Activated CD8-positive, alpha-beta T cell treated with anti-CD3 and anti-CD28 coated beads for 36 hours (primary cell): ENCODE measurements at places on chromosomes 5 and 9. TPM values are rescaled to one million over a fixed set of nuclear protein-coding genes. Genes with fewer than 3 reads are reported as not detected.

The NTRK2 gene
- total RNA-seq = 0.07 TPM

GRCh38 chr9:93486268-93486667 is 32.9 kb upstream of the FAM120AOS start:
- no peak overlapping the region for H3K27ac ChIP-seq
- H3K27me3 ChIP-seq = no peaks in the 10 kb centered on the region
- DNase-seq = no peak

DNA sequence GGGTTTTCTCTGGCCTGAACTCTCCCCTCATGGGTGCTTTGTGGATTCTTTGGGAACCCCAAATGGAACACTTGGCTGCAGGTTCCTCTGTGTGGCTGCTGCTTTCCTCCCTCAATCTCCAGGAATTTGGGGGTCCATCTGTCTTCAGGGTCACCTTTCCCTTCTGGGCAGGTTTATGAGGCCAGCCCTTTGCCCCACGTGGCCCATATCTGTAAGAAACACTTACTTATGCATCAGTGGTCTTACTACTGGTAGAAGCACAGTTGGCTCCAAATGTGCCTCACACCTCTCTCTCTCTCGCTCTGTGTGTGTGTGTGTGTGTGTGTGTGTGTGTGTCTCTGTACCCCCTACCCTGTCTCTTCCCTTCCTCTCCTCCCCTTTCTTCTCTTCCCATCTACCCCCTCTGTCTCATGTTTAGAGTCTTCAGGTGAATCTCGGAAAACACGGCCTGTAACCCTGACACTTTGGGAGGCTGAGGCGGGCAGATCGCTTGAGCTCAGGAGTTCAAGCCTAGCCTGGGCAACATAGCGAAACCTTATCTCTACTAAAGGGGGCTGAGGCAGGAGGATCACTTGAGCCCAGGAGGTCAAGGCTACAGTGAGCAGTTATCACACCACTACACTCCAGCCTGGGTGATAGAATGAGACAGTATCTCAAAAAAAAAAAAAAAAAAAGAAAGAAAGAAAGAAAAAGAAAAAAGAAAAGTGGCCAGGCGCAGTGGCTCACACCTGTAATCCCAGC is 26.8 kb downstream of the C5orf15 start:
- no peak for DNase-seq
- no peak overlapping the region for H3K27ac ChIP-seq
- no peaks in the 10 kb centered on the region for H3K27me3 ChIP-seq
- no peak overlapping the region for H3K4me3 ChIP-seq

- H3K4me1 ChIP-seq = no peaks in the 10 kb centered on the region
- DNase-seq = no peak
- H3K27me3 ChIP-seq = no peaks in the 10 kb centered on the region
- H3K4me3 ChIP-seq = no peak overlapping the region
- H3K27ac ChIP-seq = no peak overlapping the region
- peaks cover 57% of the 10 kb centered on the region for H3K36me3 ChIP-seq
Observed at GRCh38 chr5:80466669-80467485, 21.0 kb upstream of the FAM151B start.

The SEC16A gene
- 69.8 TPM for total RNA-seq

- H3K27ac ChIP-seq = no peak overlapping the region
- H3K36me3 ChIP-seq = no peaks in the 10 kb centered on the region
- no peak overlapping the region for H3K4me3 ChIP-seq
- no peak for DNase-seq
Observed at GRCh38 chr9:108258640-108259039, 597.1 kb downstream of the ACTL7B start.

- no peak overlapping the region for H3K4me3 ChIP-seq
- no peak overlapping the region for H3K27ac ChIP-seq
- H3K4me1 ChIP-seq = peaks cover 7% of the 10 kb centered on the region
- H3K27me3 ChIP-seq = no peaks in the 10 kb centered on the region
- no peak for DNase-seq
Observed at GRCh38 chr5:169631360-169631759, 5.7 kb upstream of the DOCK2 start.

The PRDM9 gene
- total RNA-seq = not detected

DNA sequence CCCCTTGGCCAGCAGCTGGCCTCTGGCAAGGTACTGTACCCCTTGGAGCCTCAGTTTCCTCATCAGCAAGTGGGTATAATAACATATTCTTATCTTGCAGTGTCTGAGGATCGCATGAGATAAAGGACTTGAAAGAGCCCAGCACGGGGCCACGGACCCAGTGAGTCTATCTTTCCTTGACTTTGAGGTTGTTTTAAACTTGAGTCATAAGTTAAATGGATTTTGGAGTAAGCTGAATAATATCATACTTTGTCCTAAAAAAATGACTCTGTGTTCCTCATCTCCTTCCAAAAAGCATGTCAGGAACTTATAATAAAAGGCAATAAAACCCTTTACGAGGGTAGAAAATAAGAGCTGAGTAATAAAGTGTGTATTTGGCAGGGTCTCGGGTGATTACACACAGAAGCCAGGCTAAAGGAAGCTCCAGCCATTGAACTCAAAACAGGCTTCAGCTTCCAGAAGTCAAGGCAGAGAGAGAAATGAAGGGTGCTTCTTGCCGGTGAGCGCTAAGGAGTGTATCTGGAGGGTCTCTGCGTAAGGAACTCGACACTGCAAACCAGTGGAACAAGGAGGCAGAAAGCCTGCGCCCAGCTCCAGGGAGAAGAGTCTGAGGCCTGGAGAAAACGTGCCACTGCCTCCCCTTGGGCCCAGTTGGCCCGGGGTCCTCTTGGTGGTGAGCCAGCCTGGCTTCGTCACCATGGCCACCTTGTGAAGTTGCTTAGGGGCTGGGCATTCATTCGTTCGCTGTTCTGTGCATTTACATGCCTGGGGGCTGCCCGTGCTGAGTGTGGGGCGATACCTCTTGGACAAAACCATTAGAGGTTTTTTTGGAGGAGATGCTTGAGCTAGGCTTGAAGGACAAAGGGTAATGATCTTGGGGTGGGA is 72.4 kb upstream of the PHYKPL start:
- no peak overlapping the region for H3K4me3 ChIP-seq
- H3K36me3 ChIP-seq = no peaks in the 10 kb centered on the region
- H3K27ac ChIP-seq = no peak overlapping the region
- H3K27me3 ChIP-seq = no peaks in the 10 kb centered on the region
- no peak for DNase-seq
